ENCODE measurements at places on chromosomes 6 and 20. TPM values are rescaled to one million over a fixed set of nuclear protein-coding genes. Genes with fewer than 3 reads are reported as not detected.

The MBOAT1 gene
- total RNA-seq = 5.5 TPM

The GRM1 gene
- 0.54 TPM for total RNA-seq

The OR2J2 gene
- not detected for total RNA-seq

The CABLES2 gene
- 9.2 TPM for total RNA-seq

The SLX4IP gene
- total RNA-seq = 4.7 TPM

The BMP5 gene
- total RNA-seq = not detected

The C6orf15 gene
- total RNA-seq = not detected

The CENPQ gene
- 4.2 TPM for total RNA-seq

The SRSF6 gene
- 90.4 TPM for total RNA-seq

The AFG1L gene
- 1.7 TPM for total RNA-seq

The MDN1 gene
- 21.3 TPM for total RNA-seq

The TBXT gene
- not detected for total RNA-seq

DNA sequence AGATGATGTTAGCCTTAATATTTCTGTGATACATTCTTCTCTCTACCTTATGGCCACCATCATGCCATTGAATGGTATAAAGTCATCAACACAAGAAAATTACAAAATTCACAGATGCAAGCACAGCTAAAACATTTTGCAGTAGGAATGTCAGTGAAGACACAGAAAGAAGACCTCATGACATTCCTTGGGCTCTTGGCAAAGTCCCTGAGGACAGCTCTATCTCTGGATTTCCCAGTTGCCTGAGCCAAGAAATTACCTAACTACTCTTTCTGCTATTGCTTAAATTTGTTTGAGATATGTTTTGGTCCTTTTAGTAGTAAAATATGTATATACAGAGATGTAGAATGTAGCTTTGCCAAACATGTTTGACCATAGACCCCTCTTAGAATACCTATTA lies 201.0 kb upstream of the STXBP5 start:
- no peak overlapping the region for H3K4me3 ChIP-seq
- no peaks in the 10 kb centered on the region for H3K4me1 ChIP-seq
- no peaks in the 10 kb centered on the region for H3K27me3 ChIP-seq
- no peak overlapping the region for H3K27ac ChIP-seq

GRCh38 chr20:38199501-38200390 lies 34.7 kb upstream of the TGM2 start:
- peaks cover 2% of the 10 kb centered on the region for H3K4me1 ChIP-seq
- DNase-seq = no peak
- no peak overlapping the region for H3K27ac ChIP-seq

GRCh38 chr6:65123521-65123920 lies 583.5 kb downstream of the EYS start:
- H3K4me1 ChIP-seq = no peaks in the 10 kb centered on the region
- H3K27me3 ChIP-seq = no peaks in the 10 kb centered on the region
- no peak for DNase-seq
- no peak overlapping the region for H3K4me3 ChIP-seq
- H3K27ac ChIP-seq = no peak overlapping the region
- H3K36me3 ChIP-seq = no peaks in the 10 kb centered on the region

DNA sequence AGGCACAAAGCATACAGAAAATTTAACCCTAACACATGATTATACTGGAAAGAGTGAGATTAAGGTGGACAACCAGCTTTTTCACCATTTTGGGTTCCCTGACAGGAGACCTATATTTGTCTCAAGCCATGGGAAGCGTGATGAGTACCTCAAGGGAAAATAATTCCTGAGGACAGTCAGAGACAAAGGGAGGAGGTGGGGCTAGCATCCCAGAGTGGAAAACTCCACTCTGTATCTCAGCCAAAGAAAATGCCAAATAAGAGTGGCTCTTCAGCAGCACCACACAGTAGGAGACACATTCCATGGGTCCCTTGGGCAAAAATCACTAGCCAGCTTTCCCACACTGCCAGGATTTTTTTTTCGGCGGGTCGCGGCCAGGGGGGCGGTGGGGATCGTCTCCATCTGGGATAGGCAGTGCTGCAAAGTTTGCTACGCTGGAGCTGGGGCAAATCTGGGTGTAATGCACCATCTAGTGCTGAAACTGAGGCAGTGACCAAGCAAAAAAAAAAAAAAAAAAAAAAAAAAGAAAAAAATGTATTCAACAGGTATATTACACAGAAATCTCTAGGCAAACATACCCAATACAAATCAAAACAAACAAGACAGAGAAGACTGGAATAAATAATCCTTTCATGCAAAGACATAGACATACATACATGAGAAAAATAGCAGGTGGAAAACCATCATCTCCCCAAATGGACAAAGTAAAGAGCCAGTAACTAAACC lies 77.3 kb upstream of the SLC35F1 start:
- no peak overlapping the region for H3K27ac ChIP-seq
- no peak overlapping the region for H3K4me3 ChIP-seq
- H3K4me1 ChIP-seq = no peaks in the 10 kb centered on the region
- no peaks in the 10 kb centered on the region for H3K36me3 ChIP-seq
- no peaks in the 10 kb centered on the region for H3K27me3 ChIP-seq

- H3K36me3 ChIP-seq = no peaks in the 10 kb centered on the region
- H3K4me1 ChIP-seq = no peaks in the 10 kb centered on the region
- H3K4me3 ChIP-seq = no peak overlapping the region
- H3K27ac ChIP-seq = no peak overlapping the region
- no peaks in the 10 kb centered on the region for H3K27me3 ChIP-seq
- DNase-seq = no peak
Observed at GRCh38 chr6:144574796-144575195, 289.7 kb downstream of the UTRN start.

GRCh38 chr6:107634324-107635056 lies 144.6 kb downstream of the SOBP start:
- no peak for DNase-seq
- H3K4me3 ChIP-seq = peak overlapping the region; percentile 59
- H3K27me3 ChIP-seq = no peaks in the 10 kb centered on the region
- H3K27ac ChIP-seq = no peak overlapping the region
- peaks cover 14% of the 10 kb centered on the region for H3K4me1 ChIP-seq
- H3K36me3 ChIP-seq = no peaks in the 10 kb centered on the region

- no peak for DNase-seq
- peaks cover 17% of the 10 kb centered on the region for H3K4me1 ChIP-seq
- no peaks in the 10 kb centered on the region for H3K27me3 ChIP-seq
- peak overlapping the region; percentile 74 for H3K4me3 ChIP-seq
Observed at GRCh38 chr6:142926494-142927270, 18.3 kb downstream of the HIVEP2 start.

DNA sequence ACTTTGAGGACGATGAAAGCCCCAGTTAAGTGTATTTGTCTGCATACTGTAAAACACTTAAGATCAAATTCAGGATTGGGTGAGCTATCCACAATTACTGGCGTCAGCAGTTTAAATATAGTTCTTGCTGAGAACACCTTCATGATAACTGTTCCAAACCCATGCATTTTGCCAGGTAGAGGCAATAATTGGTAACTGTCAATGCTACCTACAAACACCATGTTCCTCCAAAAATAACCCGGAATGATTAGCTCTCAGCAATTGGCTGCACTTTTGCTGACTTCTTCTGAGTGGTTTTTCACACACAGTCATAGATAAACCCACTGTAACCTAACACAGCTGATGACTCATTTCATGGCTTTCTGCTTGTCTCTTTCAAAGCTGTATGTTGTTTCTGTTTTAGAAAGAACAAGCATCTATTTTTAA lies 1358.6 kb upstream of the GJE1 start:
- H3K27ac ChIP-seq = no peak overlapping the region
- no peaks in the 10 kb centered on the region for H3K27me3 ChIP-seq
- H3K4me1 ChIP-seq = peaks cover 7% of the 10 kb centered on the region
- H3K36me3 ChIP-seq = no peaks in the 10 kb centered on the region
- no peak overlapping the region for H3K4me3 ChIP-seq

- no peak for DNase-seq
- no peak overlapping the region for H3K4me3 ChIP-seq
- no peaks in the 10 kb centered on the region for H3K27me3 ChIP-seq
- no peak overlapping the region for H3K27ac ChIP-seq
- H3K4me1 ChIP-seq = peaks cover 7% of the 10 kb centered on the region
- no peaks in the 10 kb centered on the region for H3K36me3 ChIP-seq
Observed at GRCh38 chr20:63639093-63639975, 12.4 kb upstream of the GMEB2 start.

DNA sequence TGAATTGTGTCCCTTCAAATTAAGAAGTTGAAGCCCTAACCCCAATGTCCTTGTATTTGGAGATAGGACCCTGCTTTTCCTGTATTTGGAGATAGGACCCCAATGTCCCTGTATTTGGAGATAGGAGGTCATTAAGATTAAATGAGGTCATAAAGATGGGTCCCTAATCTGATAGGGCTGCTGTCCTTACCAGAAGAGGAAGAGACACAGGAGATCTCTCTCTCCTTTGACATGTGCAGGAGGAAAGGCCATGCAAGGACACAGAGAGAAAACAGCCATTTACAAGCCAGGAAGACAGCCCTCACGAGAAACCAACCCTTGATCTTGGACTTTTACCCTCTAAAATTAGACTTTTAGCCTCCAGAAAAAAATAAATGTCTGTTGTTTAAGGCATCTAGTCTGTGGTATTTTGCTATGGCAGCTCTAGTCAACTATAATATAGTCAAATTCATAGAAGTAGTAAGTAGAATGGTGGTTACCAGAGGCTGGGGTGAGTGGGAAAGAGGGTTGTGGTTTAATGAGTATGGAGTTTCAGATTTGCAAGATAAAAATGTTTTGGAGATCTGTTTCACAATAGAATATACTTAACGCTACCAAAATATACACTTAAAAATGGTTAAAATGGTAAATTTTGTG lies 59.3 kb downstream of the UBE3D start:
- no peak for DNase-seq
- no peaks in the 10 kb centered on the region for H3K27me3 ChIP-seq
- no peaks in the 10 kb centered on the region for H3K4me1 ChIP-seq

DNA sequence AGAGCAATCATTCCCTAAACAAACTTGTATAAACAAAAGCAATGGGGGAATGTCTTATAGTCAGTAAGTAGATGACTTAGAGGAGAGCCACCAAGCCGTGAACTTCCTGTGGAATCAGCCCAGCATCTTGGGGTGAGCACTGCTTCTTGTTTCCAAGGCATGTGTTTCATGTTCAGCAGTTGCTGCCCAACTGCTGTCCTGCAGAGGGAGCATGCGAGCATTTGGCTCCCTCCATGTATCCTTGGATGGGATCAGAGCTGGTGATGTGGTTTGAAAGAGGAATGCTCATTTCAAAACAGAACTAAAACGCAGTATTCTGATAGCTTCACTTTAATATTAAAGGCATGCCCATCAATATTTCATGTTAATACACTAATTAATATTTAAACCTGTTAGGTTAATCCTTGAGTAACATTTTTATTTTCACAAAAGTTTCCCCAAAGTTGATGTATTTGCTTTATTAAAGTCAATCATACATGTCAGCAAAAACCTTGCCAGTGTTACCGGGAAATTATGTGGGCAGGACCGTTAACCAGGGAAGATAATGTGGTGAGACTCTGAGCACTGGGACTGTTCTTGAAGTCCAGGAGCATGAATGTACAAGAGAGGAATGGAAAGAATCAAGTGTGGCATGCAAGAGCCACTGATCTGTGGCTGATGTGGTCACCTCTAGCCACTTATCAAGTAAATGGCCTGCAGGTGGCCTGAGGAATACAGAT lies 172.1 kb upstream of the GGTLC1 start:
- no peaks in the 10 kb centered on the region for H3K36me3 ChIP-seq
- H3K27me3 ChIP-seq = no peaks in the 10 kb centered on the region
- no peak overlapping the region for H3K4me3 ChIP-seq
- H3K4me1 ChIP-seq = no peaks in the 10 kb centered on the region

DNA sequence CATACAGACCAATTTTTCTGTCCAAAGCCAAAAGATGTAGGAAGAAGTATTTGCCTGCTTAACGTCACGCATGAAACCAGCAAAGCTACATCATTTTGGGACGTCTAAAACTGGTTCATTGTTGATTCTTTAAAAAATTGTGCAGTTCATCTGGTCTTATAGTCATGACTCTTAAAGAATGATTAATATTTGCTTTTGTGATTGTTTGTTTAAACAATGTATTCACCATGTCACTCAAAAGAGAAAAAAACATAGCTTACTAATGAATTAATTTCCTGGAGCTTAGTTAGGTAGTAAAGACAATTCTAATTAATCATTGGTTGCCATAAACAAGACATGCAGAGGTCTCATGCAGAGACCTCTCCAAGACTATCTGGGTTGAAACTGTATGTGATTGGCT lies 157.3 kb downstream of the RPS12 start:
- no peaks in the 10 kb centered on the region for H3K4me1 ChIP-seq
- no peak overlapping the region for H3K27ac ChIP-seq
- no peaks in the 10 kb centered on the region for H3K27me3 ChIP-seq
- no peak for DNase-seq

DNA sequence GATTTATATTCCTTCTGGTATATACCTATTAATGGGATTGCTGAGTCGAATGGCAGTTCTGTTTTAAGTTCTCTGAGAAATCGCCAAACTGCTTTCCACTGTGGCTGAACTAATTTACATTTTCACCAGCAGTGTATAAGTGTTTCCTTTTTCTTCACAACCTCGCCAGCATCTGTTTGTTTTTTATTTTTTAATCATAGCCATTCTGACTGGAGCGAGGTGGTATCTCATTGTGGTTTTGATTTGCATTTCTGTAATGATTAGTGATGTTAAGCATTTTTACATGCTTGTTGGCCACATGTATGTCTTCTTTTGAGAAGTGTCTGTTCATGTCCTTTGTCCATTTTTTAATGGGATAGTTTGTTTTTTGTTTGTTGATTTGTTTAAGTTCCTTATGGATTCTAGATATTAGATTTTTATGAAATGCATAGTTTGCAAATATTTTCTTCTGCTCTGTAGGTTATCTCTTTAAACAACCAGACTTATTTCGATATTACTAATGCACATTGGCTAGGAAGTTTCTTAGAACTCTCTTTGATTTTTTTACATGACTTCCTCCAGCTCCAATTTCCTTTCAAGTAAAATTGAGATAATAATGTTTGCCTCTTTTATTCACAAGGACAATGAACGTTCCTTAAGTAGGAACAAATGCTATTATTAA lies 12.2 kb upstream of the VNN1 start:
- no peaks in the 10 kb centered on the region for H3K4me1 ChIP-seq
- H3K4me3 ChIP-seq = no peak overlapping the region
- no peak overlapping the region for H3K27ac ChIP-seq

- peaks cover 20% of the 10 kb centered on the region for H3K4me1 ChIP-seq
- H3K4me3 ChIP-seq = peak overlapping the region; percentile 89
- no peaks in the 10 kb centered on the region for H3K27me3 ChIP-seq
- no peak for DNase-seq
Observed at GRCh38 chr20:328027-328974, 2.9 kb downstream of the SOX12 start.

- H3K4me1 ChIP-seq = no peaks in the 10 kb centered on the region
- H3K36me3 ChIP-seq = no peaks in the 10 kb centered on the region
- DNase-seq = no peak
- no peaks in the 10 kb centered on the region for H3K27me3 ChIP-seq
Observed at GRCh38 chr6:156396068-156396771, 381.0 kb upstream of the ARID1B start.

- no peak overlapping the region for H3K4me3 ChIP-seq
- peak overlapping the region; percentile 90 for H3K27ac ChIP-seq
- H3K36me3 ChIP-seq = no peaks in the 10 kb centered on the region
Observed at GRCh38 chr6:83984411-83984810, 49.2 kb upstream of the MRAP2 start.

Measured in thoracic aorta (tissue), 2 donors.